ENCODE measurements at places on chromosomes 6 and 20.

DNA sequence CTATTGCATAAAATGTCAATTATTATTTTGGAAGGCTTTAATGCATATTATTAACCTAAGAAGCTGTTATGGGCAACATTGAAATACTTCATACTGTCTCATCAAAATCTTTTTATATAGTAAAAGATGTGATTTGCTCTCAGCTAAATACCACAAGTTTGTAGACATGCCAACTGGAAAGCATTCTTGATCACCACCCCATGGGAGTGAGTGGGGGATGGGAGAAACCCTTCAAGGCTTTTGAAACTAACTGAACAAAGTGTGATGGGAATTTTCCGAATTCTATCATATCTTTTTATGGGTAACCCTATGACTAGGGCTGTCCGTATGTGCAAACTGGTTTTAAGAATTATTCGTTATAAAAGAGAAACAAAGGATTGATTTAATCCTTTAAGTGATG lies 377.3 kb upstream of the JAG1 start:
- DNase-seq = no peak

DNA sequence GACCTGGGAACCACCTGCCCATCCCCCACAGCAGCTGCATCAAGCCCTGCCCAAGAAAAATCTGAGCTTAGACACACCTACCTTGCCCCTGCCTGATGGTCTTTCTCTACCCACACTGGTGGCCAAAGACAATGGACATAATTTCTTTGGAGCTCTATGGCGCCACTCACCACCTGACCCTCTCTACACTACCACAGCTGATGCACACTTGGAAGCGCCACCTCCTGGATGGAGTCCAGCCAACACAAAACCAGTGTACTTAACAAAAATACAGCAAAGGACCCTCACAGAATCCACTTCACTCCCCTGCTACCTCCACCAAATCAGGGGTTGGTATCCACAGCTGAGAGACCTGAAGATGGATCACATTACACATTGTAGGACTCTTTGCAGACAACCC lies 39.7 kb upstream of the CLVS2 start:
- no peak for DNase-seq

DNA sequence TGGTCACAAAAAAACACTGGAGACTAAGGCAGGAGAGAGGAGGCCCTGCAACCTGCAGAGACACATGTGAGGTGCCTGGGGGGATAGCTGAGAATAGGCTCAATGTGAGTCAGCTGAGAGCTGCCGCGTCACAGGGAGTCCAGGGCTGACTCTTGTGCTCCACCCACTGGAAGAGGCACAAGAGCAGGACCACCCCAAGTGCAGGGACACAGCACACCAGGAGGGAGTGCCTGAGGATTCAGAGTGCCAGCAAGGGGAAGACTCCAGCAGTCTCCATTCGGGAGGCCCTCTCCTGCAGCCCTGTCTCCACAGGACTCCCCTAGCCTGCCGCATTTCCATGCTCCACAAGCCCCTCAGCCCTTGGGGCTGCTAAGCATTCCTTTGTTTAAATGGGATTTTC lies 105.5 kb downstream of the HUS1B start:
- no peak for DNase-seq

DNA sequence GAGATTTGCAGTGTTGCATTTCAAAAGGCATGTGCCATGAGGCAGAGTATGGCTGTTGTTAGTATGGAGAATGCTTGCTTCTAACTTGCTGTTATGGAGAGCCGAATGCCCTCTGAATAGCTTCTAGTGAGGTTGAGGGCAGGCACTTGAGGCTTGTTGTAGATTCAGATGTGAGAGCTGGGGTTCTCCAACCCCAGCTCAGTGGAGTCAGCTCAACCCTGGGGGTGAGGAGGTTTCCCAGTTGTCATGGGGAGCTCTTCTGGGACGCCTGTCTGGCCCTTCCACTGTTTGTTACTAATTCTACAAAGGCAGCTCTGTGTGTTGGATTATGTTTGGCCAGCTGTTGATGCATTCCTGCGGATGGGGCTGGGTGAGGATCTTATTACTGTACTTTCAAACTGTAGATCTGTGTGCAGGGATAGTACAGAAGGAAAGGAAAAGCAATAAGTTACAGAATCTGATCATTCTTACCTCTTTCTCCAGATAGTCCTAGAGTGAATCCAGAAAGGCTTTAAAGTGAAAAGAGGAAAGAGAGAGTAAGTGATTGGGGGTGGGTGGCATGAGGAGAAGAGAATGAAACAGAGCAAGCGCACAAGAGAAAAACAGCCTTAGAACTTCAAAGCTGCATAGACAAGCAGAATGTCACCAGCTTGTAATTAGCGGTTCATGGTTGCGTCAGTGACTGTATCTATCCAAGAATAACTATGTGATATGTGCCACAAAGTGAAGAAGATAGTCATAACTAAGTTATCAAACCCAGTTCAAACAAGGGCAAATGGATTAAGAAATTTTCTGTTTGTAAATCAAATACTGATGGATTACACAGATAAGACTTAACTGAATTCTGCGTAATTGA lies 148.7 kb downstream of the PRL start:
- no peak for DNase-seq

DNA sequence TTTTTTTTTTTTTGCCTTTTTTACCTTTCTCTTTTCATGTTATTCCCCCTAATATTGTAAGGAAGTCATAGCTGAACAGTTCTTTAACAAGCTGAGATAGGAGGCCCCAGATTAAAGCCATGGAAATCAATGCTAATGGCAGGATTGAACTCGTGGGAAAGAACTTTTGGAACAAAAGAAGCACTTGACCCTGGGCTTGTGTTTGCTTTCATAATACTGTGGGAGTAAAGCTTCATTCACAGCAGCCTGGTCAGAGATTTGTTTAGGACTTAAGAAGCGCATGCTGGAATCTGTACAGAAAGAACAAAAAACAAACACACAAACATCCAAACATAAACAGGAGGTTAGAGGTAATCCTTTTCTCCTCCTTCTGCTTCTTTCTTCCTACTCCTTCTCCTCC lies 5.1 kb downstream of the HEY2 start:
- DNase-seq = no peak

- no peak for DNase-seq
Measured at GRCh38 chr20:50605136-50605535, 86.2 kb downstream of the RIPOR3 start.

DNA sequence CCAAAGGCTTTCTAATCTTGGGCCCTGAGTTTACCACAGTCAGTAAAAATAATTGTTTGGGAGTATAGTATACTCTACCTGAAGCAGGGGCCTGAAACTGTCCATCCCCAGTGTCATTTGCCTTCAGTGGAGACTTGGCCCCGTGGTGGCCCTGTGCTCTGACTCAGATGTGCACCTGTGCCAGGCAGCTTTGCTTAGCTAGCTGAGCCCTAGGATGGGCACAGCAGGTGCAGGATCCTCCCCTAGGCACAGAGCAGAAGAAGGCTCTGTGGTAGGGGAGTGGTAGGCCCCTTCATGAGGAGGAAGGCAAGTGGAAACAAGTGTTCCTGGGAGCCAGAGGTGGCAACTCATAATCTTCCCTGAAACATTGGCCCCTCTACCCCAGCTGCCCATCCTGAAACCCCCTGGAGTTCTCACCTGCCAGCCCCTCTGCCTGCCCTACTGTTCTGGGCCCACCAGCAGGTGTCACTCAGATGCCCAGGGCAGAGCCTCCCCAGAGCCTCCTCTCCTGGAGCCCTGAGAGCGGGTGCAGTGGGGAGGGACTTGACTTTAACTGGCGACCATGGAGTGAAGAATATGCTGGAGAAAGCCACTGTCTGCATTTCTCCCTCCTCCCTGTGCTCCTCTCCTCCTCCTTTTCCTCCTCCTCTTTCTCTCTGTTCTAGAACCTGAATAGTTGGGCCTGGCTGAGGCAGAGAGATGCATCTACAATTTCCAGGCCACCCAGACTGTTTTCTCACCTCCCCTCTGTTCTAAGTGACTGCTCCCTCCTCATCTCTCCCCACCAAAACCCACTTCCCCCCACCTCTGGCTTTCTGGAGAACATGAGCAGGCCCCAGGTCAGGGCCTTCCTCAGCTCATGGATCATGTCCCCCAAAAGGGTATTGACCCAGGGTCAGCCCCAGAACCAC lies 2.9 kb downstream of the CPNE5 start:
- DNase-seq = no peak

GRCh38 chr6:42393339-42393738 lies 58.4 kb downstream of the TRERF1 start:
- DNase-seq = no peak

- no peak for DNase-seq
Measured at GRCh38 chr6:150516199-150516598, 83.5 kb upstream of the PLEKHG1 start.

- DNase-seq = peak; percentile 68
Measured at GRCh38 chr6:159053781-159054398, 9.1 kb upstream of the TAGAP start.

DNA sequence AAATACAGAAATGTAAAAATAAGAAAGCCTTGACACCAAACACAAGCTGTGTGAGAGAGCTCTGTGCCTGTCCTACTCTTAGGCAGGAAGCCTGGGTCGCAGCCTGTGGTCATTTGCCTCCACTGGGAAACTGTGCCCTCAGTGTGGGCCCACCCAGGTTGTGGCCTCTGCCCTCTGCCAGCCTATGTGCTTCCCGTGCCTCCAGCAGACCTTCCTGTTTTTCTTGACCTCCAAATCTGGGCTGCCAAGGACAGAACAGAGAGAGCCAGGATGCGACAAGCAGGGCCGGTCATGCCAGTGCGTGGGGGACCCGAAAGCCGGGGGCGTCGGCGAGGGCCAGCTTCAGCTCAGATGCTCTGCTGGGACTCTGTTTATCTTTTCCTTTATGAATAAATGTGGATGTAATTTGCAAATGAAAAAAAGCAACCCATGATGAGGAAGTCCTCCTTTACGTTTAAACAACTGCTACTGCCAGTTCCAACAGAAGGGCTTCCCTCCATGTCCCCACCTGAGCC lies 189.2 kb upstream of the EXOC2 start:
- no peak for DNase-seq

DNA sequence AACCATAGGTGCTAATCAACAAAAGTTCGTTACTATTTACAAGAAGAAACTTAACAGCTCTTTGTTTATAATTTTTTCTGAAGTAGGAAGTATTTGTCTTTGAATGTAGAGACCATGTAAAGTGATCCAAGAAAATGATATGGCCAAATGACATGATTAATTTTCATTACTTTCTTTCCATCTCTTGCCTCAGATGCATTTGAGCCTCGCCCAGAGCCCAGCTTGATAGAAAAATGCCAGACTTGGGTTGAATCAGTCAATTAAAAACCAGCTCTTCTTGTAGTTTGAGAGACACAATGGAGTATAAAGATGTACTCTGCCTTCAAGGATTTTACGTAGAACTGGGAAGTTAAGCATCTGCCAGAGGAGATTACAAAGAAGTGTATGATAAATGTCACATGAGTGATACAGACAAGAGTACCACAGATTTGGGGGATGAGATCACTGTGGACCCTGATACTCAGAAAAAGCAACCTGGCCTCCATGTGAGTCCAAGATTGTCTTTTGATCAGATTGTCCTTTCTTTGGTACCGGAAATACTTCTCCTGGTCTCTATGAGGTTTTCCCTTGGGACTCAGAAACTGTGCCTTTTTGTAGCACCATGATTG lies 92.5 kb upstream of the SUPT3H start:
- DNase-seq = no peak

- DNase-seq = no peak
Measured at GRCh38 chr20:39778847-39779604, 816.9 kb downstream of the DHX35 start.

GRCh38 chr20:61050336-61050890 lies 201.6 kb upstream of the CDH4 start:
- no peak for DNase-seq

- no peak for DNase-seq
Measured at GRCh38 chr20:50344232-50345071, 153.8 kb downstream of the CEBPB start.

DNA sequence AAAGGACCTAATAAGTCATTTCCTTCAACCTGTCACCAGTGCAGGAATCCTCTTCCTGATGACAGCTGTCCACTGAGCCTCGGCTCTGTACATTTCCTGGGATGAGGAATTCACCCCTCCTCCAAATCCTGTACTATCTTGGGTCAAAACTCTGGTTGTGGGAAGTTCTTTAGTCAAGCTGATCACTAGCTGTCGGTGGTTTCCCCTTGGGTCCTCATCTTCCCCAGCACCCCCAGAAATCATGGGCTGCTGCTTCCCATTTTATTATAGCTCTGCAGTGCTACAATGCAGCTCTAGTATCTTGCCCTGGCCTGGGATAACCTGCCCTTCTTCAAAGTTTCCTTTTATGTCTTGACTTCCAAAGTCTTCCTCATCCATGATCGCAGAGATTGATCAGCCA lies 14.6 kb upstream of the ADA start:
- no peak for DNase-seq

DNA sequence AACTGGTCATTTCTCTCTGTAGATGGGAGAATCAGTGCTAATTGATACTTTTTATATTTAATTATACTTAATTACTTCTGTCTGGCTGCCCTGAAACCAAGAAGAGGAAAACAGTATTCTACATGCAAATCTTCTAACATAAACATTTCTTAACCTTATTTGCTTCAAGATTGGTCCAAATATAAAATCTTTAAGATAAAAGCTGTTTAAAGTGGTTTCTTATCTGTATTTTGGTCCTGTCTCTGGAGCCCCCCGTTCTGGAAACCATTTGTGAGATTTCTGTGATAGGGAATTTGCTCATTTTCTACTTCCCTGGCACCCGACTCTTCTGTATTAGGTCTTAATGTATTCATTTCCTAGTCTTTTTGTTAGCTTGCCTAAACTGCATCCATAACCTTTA lies 168.6 kb downstream of the RNF144B start:
- no peak for DNase-seq

GRCh38 chr20:53657279-53657678 lies 63.6 kb upstream of the ZNF217 start:
- no peak for DNase-seq

DNA sequence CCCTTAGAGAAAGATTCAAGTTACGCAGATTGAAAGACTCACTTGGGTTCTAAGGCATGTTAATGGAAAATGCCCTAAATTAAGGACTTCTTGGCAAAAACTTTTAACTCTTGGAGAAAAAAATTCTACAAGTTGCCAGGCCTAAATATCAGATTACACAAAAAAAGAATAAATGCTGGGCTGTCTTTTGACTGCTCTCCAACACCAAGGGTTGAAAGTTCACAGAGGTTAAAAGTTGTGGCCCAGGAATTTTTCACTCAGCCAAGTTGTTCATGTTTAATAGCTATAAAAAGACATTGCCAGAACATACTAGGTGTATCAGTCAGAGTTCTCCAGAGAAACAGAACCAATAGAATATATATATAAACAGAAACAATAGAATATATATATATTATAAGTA lies 268.4 kb upstream of the PRND start:
- no peak for DNase-seq

- DNase-seq = no peak
Measured at GRCh38 chr6:131717836-131718542, 7.2 kb upstream of the CTAGE9 start.

- no peak for DNase-seq
Measured at GRCh38 chr20:45372646-45373352, 5.3 kb downstream of the TP53TG5 start.

GRCh38 chr6:109515781-109516409 lies 32.9 kb upstream of the ZBTB24 start:
- DNase-seq = no peak

GRCh38 chr20:23368316-23369071 lies 6.5 kb downstream of the GZF1 start:
- DNase-seq = no peak

GRCh38 chr6:18324706-18325042 lies 60.3 kb upstream of the DEK start:
- DNase-seq = no peak

All from CD8-positive, alpha-beta memory T cell (primary cell).